ENCODE measurements at places on chromosomes 6 and 20. TPM values are rescaled to one million over a fixed set of nuclear protein-coding genes. Genes with fewer than 3 reads are reported as not detected.
A peak's percentile ranks its signal among the peaks of the same experiment; 100 is the strongest.

Gene MUC22
- not detected for total RNA-seq

DNA sequence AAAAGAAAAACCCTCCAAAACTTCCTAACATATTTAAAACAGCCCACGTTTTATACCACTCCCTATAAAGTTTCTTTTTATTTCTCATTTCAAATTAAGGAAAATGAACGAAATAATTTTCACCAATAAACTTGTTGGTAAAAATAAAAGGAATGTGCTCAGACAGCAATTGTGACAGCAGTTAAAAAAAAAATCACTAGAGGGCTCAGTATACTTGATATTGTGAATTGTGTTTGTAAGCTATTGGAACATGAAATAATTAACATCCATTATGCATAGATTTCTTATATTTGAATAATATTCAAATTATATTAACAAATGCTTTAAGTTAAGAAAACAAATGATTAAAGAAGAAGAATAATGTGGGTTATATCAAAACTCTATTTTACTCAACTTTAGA, 105.5 kb downstream of the ASCC3 start:
- no peak for DNase-seq

DNA sequence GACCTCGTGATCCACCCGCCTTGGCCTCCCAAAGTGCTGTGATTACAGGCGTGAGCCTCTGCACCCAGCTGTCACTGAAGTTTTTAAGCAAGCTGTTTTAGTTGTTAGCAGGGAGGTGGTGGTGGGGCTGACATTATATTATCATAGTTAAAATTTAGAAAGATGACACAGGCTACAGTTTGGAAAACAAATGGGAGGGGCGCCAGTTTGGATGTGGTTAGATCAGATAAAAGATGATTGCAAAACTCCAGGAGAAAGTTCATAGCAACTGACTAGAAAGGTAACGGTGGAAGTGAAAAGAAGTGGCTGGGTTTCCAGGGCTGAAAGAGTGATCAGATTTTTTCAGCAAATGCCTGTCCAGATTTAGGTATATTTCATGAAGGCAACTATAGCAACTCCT, 311.9 kb upstream of the CITED2 start:
- DNase-seq, result no peak

Gene ERVFRD-1
- not detected for total RNA-seq

DNA sequence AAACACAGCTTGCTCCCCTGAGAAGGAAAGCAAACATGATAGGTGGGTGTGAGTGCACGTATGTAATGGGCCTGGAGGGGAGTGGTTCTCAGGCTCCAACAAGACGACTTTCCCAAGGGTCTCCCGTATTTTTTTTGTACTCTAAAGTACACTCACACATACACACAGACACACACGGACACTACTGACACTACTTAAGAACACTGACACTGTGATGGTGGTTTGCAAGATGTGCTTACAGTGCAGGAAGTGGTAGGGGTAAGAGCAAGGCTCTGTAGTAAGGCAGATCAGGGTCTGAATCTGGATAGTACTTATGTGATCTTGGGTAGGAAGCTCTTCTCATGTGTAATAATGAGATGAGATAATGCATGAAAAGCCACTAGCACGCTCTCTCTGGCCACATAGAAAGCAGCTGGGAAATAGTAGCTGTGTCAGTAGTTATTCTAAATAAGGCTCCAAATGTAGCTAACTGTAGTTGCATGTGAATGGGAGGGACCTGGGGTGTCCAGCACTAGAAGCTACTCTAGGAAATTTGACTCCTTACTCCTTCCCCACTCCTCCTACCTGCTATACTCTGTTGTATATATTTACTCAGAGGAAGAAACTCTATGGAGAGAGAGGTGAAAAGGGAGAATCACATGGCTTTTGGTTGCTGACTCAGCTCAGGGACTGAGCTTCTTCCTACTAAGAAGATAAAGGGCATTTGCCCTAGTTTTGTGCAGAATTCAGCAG, 8.4 kb upstream of the ZBTB24 start:
- DNase-seq, result no peak

DNA sequence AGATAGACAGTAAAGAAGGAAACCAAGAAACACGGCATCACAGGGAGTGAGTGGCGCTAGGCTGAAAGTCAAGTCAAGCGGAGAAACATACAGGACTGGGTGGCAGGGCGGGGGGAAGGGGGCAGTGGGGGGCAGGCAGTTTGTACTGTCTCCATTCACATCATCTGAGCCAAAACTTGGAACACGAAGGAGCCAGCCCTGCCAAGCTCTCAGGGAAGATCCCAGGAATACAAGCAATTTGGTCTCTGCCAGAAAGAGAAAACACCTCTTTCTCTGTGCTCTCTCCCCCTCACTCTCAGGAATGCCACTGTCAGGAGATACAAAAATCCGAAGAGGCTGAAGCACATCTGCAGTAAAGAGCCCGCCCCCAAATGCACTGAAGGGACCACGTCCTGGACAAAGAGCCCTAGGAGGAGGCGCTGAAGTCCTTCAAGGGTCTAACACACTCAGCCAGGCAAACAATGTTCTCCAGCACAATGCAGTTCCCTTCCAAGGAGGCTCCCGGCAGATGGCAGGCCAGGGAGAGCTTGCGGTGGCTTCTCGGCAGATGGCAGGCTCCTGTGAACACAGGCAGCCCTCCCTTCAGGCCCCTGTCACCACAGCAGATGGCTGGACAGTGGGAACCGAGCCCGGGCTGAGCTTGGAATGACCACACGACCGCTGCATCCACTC, 90.0 kb downstream of the ATP9A start:
- DNase-seq, result peak; percentile 87

GRCh38 chr6:157714153-157714490, 108.9 kb upstream of the SNX9 start:
- no peak for DNase-seq

Gene ZNF165
- 1.9 TPM for total RNA-seq

Gene TULP1
- total RNA-seq, result 0.46 TPM

Gene CLPSL2
- total RNA-seq, result not detected

GRCh38 chr6:166932616-166933015, 23.7 kb downstream of the RNASET2 start:
- no peak for DNase-seq

DNA sequence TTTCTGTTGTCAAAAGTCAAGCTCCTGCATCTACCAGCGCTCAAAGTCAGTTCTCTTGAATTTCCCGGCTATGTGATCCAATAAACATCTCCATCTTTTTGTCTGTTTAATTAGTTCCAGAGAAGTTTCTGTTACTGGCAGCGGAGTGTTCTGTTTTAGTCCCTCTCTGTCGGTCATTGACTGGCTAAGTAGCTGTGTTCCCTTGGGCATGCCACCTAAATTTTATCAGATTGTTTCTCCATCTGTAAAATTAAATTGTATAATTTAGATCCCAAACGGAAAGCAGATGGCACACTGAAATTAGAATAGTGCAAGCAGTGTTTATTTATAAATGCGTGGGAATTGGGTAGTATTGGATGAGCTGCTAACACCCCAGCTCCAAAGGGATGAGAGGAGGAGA, 29.7 kb upstream of the PRL start:
- DNase-seq, result no peak

DNA sequence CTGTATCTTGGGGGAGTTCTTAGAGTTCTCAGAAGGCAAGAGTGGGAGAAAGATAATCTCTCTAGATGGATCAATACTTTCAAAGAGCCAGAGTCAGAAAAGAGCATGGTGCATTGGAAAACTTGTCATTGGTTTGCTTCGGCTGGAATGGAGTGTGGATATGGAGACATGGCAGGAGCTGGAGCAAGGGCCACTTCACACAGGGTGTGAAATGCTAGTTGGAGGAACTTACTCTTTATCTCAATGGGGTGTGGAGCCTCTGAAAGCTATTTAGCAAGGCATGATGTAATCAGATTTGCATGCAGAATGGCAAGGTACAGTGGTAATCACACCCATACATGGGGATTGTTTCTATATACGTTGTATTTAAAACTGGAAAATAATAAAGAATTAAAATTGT, 31.5 kb upstream of the PAQR8 start:
- no peak for DNase-seq

- DNase-seq, result no peak
Measured at GRCh38 chr20:36351937-36352336, 45.8 kb downstream of the DLGAP4 start.

DNA sequence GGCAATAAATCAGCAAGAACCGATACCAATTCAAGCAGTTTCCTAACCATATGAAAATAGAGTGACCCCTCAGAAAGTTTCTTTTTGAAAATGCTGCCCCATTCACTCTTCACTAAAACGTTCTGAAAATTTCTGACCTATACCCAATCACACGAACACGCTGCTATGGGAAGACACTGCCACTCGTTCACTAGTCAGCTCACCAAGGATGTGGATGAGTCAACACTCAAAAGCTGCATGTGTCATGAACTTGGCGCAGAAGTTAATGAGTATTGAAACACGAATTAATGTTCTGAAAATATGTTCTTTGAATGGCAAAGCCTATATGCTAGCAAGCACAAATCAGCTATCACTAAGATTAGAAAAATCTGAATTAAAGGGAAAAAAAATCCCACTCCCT, 84.2 kb downstream of the PREP start:
- no peak for DNase-seq

Gene CITED2
- total RNA-seq, result 222 TPM

DNA sequence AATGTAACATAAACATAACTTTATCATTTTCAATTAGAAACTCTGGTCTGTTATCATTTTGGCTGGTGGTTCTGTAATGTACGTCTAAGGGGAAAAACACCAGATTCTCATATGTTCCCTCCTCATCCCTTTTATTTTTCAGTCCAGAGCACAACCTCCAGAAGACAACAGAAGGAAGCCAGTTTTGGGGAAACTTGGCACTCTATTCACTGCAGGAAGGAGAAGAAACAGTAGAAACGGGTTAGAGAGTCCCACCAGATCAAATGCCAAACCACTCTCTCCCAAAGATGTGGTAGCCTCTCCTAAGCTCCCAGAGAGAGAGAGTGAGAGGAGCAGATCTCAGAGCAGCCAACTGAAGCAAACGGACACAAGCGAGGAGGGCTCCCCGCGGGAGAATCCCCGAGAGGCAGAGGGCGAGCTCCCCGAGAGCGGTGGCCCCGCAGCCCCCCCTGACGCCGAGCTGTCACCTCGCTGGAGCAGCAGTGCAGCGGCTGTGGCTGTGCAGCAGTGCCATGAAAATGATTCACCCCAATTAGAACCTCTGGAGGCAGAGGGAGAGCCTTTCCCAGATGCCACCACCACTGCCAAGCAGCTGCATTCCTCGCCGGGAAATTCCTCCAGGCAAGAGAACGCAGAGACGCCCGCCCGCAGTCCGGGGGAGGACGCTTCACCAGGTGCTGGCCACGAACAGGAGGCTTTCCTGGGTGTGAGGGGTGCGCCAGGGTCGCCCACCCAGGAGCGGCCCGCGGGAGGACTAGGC, 117.8 kb downstream of the RTN4IP1 start:
- peak; percentile 63 for DNase-seq

Gene SNAI1
- total RNA-seq, result 4.0 TPM

GRCh38 chr6:105326216-105326615, 76.7 kb downstream of the PREP start:
- no peak for DNase-seq

DNA sequence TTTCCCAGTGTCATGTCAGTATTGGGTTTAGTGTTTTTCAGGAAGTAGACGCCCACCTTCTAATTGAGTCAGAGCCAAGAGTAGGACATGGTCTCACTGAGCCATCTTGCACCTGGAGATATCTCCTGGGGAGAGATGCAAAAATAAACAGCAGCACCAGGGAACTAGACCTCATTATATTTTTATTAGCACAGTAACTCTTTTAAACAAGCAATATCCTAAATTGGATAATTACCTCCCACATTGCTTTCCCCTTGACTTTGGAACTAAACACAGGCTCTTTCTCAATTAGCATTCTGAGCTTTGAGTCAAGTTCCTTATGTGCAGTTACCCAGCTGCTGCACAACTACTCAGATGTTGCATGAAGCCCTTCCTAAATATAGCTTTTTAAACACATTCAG, 175.4 kb downstream of the IBTK start:
- no peak for DNase-seq

DNA sequence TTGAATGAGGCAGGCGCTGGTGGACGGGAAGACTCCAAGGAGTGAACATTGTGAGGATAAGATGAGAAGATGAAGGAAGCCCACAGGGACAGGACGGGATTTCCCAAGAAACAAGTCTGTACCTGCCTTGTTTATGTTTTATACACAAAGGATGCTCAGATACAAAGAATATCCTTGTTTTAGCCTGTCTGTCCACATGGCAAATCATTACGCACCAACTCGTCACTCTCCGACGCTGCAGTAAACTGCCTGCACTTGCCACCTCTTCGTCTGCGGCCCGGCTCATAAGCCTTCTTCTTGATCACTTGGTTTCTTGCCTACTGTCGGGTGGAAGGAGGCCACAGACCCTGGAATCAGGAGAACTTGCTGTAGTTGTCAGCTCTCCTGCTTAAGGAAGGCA, 85.4 kb downstream of the CD83 start:
- no peak for DNase-seq

DNA sequence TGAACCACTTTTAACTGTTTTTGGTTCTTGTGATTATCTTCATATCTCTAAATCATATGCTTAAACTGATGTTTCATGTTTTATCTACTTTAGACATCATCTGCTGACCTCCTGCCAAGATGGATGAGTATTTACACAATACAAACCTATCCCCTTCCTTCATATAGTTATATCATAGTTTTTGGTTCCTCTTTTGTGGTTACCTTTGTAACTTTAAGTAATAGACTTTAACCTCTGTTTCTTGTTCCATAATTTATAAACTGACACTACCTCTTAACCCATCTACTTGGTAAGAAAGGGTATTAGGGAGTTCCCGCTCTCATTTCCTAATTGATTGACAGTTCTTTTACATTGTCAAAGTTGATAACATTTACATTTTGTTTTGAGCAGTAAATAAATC, 11.9 kb downstream of the PCMT1 start:
- DNase-seq, result no peak

GRCh38 chr6:159978291-159979135, 9.6 kb downstream of the IGF2R start:
- DNase-seq, result peak; percentile 16

GRCh38 chr6:938916-939315, 246.0 kb upstream of the EXOC2 start:
- no peak for DNase-seq

- no peak for DNase-seq
Measured at GRCh38 chr20:9280666-9281065, 211.8 kb downstream of the PLCB4 start.

Gene ARFGEF3
- total RNA-seq, result 3.2 TPM

Gene BCAS1
- not detected for total RNA-seq

- DNase-seq, result no peak
Measured at GRCh38 chr20:21393816-21394519, 3.4 kb downstream of the NKX2-4 start.

DNA sequence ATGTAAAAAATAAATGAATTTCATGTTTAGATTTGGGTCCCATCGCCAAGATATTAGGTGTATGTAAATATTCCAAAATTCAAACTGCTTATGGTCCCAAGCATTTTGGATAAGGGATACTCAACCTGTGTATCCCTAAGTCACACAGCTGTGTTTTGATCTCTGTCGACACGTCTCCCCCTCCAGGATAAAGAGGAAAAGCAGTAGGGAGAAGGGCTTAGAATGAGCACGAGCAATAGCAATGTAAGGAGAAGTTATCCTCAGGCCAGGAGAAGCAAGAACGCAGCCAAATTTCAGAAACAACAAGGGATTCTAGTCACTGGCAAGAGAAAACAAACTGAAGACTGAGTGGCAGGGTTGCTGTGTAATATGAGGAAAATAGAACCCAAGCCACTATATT, 181.2 kb downstream of the AIG1 start:
- no peak for DNase-seq

Gene HLA-DMB
- total RNA-seq, result 4.5 TPM

- no peak for DNase-seq
Measured at GRCh38 chr6:150276937-150277742, 91.7 kb upstream of the IYD start.

Gene CD109
- 1.2 TPM for total RNA-seq

- DNase-seq, result no peak
Measured at GRCh38 chr20:17762243-17762872, 62.6 kb downstream of the BANF2 start.
